Left renal cortex interstitium (tissue), 4 donors: ENCODE measurements at places on chromosomes 16 and 17.
A peak's percentile ranks its signal among the peaks of the same experiment; 100 is the strongest.

GRCh38 chr17:40068129-40068581, 5.4 kb downstream of the THRA start:
- DNase-seq: no peak

- peak; percentile 71 for DNase-seq
Measured at GRCh38 chr16:72371307-72372086, 199.5 kb upstream of the PMFBP1 start.

DNA sequence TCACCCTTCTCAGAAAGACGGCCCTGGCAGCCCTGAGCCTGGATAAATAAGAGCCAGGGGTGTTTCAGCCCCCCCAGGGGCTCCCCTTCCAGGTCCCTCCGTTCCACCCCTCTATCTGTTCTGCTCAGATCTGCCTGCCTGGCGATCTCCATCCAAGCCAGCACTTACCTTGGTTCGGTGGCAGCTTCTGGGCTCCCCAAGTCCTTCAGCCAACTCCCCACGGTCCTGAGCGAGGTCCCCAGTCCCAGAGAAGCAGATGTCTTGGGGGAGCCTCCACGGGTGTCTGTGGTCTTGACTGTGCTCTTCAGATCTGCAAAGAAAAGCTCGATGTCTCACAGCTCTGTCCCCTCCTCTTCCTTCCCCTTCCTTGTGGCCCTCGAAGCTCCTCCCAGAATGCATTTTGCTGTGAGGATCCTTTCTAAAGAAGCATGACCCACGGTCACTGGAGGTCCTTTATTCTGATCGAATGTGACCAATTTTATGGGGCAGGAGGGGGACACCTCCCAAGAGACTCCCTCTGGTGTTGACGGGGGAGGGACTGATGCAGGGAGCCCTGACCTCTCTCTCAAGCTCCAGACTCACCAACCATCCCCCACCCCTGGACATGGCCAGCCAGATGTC, at the start of gene PIK3R6:
Gene PIK3R6, minus strand, starts transcription at position 314 of the 621 bp plus-strand sequence. CDS start 17,880 bp downstream, outside the sequence.
- no peak for DNase-seq

DNA sequence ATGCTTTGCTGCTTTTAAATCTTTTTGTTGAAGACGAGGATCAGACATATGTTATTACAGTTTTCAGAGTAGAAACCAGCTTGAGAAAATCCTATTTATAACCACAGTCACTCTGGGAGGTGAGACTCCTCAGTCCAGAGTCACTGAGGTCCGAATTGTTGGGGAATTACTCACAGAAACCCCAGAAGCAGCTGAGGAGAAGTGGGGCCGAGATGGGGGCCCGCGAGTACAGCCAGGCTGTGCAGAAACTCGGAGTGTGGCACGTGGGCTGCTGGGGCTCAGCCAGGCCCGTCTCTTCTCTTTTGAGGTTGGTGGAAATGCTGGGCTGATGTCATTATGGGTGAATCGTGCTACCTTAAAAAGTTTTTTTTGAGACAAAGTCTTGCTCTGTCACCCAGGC, 14.4 kb upstream of the GNG13 start:
- DNase-seq: no peak

DNA sequence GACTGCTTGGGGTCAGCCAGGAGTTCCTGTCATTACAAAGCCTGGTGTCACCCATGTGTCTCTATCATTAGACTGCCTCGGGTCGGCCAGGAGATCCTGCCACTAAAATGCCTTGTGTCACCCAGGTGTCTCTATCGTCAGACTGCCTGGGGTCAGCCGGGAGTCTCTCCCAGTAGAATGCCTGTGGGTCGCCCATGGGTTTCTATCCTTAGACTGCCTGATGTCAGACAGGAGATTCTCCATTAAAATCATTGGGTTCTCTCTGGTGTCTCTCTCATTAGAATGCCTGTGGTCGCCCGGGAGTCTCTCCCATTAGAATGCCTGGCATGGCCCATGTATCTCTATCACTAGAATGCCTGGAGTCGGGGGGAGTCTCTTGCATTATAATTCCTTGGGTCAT, 2231.0 kb downstream of the TP53TG3F start:
- no peak for DNase-seq

GRCh38 chr17:42277342-42277712, 1.1 kb upstream of the STAT5B start:
- DNase-seq: no peak

DNA sequence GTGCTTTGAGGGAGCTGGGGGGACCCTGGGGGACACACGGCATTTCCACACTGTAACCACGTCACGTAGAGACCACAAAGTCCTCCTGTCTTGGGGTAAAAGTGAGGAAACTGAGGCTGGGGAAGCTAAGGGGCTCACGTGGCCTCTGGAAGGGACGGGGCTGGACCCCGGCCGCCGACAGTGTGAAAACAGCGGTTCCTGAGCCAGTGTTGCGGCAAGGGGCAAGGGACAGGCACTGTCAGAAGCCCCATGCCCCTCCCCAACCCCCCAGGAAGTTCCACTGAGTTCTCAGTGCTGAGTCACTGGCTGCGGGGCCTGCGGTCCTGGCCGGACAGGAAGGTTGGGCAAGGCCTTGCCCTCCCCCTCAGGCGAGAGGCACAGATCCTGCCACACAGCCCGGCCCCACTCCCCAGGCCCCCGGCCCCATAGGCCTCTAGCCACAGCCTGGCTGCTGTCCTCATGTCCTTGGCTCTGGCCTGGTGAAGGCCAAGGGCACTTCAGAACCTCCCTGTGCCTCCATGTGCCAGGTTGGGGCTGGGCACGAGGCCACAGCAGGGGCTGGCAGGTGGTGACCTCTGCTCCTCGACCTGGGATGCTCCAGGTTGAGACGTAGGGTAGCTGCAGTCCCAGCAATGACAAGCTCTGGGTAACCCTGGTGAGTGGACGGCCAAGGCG, 5.0 kb upstream of the CCDC57 start:
- no peak for DNase-seq

DNA sequence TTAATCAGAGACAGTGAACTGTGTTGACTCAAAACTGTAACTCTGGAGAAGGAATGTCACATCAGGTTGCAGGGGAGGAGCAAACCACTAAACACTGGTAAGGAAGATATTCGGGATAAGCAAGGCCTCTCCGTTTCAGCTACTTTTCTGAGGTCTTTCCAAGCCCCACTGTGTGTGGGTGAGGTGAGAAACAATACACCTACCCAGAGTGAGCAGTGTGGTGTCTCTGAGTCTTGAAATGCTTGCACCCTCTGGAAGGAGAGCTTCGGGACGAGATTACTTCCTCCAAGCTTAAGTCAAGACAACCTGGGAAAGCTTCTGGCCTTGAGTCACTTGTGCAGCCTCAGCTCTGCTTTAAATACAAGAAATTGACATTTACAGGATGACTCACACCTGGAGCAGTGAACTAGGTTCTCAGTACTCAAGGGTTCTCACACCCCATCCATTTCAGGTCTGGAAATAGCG, 2.5 kb upstream of the MAP3K14 start:
- no peak for DNase-seq

- DNase-seq: no peak
Measured at GRCh38 chr16:60077861-60078260, 1343.7 kb upstream of the GOT2 start.

DNA sequence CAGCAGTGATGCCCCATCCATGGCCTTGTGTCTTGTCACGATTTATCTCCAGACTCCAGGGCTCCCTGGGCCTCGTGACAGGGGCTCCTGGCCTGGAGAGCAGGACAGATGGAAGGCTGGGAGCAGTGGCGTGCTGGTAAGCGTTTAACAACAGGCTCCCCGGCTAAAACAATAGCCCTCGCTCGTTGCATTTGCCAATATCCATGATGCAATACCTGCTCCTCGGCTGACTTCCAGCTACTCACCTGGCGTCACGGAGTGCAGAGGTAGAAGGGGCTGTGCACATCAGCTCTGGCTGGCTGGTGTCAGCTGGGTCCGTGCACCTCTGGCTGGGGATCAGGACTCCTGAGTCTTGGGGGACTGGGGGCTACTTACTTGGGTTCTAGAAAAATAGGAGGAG, 1.5 kb upstream of the BICDL2 start:
- no peak for DNase-seq

GRCh38 chr17:38550661-38551060, 55.1 kb downstream of the SRCIN1 start:
- DNase-seq: no peak

DNA sequence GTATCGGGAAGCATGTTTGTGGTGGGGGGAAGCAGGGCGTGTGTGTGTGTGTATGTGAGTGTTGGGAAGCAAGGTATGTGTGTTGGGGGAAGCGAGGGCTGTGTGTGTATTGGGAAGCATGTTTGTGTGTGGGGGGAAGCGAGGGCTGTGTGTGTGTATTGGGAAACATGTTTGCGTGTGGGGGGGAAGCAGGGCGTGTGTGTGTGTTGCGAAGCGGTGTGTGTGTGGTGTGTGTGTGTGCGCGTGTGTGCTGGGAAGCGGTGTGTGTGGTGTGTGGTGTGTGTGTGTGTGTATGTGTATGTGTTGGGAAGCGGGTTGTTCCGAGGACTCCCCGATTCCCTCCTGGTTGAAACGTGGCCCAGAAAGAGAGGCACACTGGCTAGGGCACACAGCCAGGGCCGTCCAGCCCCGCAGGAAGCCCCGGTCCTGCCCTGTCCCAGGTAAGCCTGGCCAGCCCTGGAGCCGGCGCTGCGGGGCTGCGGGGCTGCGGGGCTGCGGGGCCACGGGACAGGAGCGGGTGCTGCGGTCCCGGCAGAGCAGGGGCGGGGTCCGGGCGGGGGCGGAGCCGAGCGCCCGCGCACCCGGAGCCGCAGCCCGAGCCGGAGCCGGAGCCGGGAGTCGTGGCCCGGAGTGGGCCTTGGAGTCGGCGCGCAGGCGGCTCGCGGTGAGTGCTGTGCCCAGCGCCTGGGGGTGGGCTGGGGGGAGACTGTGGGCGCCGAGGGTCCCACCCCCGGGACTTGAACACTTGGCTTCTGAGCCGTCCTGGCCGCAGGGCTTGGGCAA, at the start of gene NOD2:
Gene NOD2, plus strand, starts transcription at position 608 of the 783 bp plus-strand sequence. CDS start 5,890 bp downstream, outside the sequence.
- no peak for DNase-seq

DNA sequence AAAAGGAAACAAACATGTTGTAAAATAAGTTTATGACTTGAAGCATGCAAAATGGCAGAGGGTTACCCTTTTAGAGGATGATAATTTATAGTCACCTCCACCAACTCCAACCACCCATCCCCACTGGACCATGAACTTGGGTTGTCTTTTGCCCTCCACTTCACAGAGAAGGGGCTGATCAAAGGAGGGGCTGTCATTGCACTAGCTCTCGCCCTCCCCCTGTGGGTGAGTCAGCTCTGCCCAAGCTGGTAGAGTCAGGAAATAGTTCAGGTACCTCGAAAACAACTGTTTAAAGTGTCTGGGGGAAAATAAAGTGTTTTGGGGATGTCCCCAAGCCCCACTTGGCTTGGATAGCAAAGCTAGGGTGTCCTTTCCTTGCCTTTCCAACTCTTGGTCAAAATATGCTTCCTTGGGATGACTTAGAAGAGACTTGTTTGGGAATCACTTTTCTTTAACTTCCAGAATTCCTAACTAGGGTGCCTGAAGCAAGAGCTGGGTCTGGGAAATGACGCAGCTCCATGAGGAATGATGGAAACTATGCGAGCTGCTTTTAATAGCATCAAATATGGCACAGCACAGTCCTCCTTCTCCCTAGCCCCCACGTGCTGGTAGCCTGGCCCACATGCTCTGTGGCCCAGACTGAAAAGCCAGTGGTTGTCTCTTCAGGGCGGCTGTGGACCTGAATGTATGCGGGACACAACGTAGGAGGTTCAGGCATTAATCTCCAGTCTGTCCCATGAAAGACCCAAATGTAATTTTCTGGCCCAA, 40.7 kb downstream of the TBX4 start:
- DNase-seq: no peak

- DNase-seq: no peak
Measured at GRCh38 chr17:48102043-48102750, 919 bp upstream of the CBX1 start.

- no peak for DNase-seq
Measured at GRCh38 chr17:40062329-40063186, at the start of gene THRA. Gene THRA, plus strand, starts transcription at chr17:40062965. Its CDS starts 11,524 bp downstream, at chr17:40074489.

GRCh38 chr17:79738643-79739042, 7.9 kb downstream of the ENPP7 start:
- no peak for DNase-seq

DNA sequence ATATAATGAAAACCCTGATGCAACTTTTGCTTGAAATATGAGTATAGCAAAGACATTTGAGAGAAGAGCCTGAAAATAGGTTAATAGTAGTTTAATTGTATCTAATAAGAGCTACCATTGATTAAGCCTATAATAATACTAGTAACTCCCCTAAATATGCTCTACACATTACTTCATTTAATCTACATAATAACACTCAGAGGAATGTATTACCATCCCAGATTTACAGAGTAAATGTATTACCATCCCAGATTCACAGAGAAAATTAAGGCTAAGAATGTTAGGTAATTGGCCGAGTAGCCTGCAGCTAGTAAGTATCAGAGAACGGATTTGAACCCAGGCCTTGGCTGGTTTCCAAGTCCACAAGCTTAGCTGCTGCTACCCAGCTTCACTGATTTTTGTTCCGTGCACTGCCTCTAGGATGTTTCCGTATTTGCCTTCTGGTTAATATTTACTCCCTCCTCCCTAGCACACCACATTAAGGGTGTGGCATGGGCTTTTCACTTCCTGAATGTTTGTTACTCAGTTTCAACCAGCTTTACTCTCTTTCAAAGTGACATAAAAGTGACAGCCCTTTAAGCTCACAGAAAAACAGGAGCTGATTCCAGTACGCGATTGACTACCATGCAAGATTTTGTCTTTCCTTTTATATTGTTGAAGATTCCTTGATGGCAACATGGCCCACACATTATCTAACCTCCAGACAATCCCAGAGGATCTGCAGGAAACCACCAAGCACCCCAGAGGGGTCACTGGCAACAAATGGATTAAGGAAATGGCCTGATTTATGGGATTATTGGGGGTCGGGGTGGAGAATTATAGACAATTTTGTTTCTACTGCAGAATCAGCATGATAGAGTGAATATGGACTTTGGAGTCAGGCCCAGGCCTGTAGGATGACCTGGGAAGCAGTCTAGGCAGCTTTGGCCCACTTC, 26.7 kb upstream of the TOX3 start:
- DNase-seq: peak; percentile 13

GRCh38 chr17:77577491-77577890, 381.0 kb upstream of the TNRC6C start:
- DNase-seq: no peak

GRCh38 chr16:54506741-54507500, 220.3 kb upstream of the IRX3 start:
- no peak for DNase-seq

DNA sequence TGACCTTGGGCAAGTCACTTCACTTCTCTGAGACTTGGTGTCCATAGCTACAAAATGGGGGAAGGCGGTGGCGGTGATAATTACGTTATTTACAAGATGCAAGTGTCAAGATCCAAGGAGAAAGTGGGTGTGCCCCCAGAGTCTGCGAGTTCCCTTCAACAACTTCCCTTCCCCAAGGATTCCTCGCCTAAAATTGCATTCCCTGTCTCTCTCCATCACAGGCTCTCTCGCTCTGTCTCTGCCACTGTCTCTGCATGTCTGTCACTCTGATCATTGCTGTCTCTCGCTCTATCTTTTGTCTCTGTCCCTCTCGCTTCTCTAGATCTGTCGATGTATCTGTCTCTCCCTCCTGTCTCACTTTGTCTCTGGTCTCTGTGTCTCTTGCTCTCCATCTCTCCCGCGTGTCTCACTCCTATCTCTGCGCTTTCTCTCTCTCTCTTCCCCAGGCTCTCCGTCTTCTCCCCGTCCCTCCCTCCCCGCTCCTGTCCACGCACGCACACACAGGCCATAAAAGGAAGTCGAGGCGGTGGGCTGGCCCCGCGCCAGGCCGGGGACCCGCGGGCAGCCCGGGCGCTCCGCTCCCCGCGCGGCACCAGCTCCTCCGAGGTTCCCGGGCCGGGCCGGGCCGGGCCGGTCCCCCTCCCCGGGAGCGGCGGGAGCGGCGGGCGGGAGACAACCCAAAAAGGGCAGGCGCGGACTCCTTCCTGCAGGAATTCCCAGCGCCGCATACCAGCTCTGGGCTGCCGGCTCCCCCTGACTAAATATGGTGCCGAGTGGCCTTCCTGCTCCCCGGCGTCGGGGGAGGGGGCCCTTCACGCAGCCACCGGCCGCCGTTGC, 1.1 kb upstream of the MYH11 start:
- DNase-seq: no peak
